Activated T-cell treated with anti-CD3 and anti-CD28 coated beads for 4 hours (primary cell): ENCODE measurements at places on chromosomes 16 and 17.

- DNase-seq: no peak
These were observed 61.9 kb upstream of the DHX40 start for GRCh38 chr17:59503500-59503899.

DNA sequence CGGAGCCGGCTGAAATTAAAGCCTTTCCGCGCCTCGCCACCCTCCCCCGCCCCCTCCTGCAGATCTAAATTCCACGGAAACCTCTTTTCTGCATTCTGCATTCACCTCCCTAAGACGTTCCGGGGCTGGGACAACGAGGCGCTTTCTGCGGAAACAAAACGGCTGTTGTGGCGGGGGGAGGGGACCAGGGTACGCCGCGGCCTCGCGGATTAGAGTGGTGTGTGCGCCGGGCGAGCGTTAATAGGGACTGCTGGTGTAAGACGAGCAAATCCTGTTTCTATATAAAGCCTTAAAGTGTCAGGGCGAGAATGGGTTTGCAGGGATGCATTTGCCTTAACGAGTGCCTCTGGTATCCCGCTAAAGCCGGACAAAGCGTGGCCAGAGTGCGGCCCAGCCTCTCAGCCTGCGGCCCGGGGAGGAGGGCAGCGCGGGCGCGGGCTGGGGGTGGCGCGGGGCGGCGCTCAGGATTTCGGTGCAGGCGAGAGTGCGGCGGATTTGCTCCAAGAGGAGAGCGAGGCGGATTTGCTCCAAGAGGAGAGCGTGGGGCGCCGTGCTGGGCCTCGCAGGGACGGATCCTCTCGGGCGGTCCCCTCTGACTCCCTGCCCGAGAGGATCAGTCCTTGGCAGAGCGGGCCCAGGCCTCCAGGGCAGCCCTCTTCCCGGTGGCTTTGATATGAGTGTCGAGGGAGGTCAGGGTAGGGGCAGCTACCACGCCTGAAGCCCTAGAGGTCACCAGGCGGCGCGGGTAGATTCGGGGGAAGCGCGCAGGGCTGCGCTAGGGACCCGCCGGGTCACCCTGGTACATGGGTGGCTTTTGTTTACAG is 5.1 kb downstream of the BAHCC1 start:
- no peak for DNase-seq

DNA sequence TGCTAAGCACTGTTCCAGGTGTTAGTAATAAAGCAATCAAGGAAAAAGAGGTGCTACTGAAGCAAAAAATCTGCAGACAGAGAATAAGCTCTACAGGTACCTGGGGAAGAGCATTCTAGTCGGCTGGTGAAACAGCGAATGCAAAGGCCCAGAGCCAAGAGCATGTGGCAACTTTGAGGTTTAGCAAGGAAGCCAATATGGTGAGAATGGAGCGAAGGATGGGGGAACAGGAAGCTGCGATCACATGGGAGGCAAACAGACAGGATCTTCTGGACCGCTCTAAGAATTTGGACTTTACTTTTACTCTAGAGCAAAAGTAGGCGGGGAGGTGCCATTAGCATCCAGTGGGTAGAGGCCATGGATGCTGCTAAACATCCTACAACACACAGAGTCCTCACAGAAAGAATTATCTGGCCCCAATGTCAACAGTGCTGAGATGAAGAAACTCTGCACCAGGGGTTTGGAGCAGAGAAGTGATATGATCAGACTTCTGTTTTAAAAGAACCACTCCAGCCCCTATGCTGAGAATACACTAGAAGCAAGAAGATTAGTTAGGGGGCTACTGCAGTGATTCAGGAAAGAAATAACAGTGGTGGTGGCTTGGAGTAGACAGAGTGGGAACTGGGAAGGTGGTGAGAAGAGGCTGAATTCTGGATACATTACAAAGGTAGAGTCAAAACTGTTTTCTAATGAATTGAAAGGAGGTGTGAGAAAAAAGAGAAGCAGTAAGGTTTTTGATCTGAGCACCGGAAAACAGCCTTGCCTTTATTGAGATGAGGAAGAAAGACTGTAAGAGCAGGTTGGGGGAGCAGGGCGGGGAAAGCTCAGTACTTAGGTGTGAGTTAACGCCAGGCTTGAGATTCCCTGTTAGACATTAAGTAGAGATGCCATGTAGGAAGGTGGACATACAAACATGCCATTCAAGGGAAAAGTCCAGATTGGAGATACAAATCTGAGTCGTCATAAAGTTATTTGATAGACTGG is 11.0 kb downstream of the EFTUD2 start:
- no peak for DNase-seq

- no peak for DNase-seq
These were observed 8.3 kb downstream of the ACOX1 start for GRCh38 chr17:75970626-75971025.

- no peak for DNase-seq
These were observed 71.7 kb downstream of the SNX11 start for GRCh38 chr17:48179071-48179945.
